ENCODE measurements at places on chromosomes 6 and 20.

DNA sequence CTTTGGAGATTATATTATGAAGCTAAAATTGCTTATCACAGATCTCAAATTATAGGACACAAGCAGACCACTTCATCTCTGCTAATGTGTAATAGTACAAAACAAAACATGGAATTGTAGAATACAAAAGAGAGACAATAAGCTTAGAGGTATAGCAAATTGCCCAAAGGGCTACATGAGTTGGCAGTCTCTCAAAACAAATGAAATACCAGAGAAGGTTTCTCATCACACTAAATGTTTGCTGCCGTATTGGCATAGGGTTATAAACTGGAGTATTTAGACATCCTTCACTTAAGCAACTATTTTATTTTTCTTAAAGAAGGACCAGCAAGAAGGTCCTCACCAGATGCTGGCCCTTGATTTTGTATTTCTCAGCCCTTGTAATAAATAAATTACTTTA is 5.9 kb upstream of the EYA4 start:
- no peak for DNase-seq

DNA sequence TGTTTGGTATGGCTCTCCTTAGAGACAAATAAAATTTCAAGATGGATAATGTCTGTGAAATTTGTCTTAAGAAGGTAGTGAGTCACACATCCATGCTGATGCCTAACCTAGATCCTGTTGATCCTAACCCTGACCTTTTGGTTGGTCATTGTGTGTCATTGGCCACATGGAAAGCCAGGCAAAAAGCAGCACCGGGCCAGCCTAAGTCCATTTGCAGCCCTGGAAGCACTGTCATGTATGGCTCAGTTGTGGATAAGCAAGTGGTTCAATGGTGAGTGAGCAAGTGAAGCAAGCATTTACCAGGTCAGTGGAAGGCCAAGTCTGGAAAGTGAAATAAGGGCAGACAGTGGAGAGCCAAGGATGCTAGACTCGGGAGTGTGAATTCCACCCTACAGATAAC is 12.1 kb upstream of the XRN2 start:
- DNase-seq, result no peak

- no peak for DNase-seq
Observed at GRCh38 chr6:45661661-45662060, 283.9 kb upstream of the SUPT3H start.

DNA sequence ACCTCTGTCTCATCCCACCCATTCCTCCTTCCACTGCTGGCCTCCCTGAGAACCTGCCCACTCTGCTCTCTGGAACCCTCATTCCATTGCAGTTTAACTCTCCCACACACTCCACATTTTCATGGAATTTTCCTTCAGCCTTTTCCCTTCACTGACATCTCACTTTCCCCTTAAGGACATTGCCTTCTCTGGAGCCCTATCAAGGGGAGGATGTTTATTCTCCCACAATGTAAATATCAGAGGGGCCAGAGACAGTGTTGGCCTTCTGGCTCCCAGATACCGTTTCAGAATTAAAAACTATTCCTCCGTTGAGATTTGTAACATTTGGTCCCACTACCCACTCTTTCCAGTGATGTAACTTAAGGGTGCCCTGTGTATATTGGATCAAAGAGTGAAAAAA is 199.5 kb upstream of the KCNK16 start:
- no peak for DNase-seq

- DNase-seq, result no peak
Observed at GRCh38 chr6:37230104-37230503, 27.5 kb upstream of the TBC1D22B start.

- DNase-seq, result no peak
Observed at GRCh38 chr6:18302561-18303439, 38.5 kb upstream of the DEK start.

GRCh38 chr6:73177221-73177944 is 47.9 kb downstream of the KHDC1L start:
- no peak for DNase-seq

- DNase-seq, result no peak
Observed at GRCh38 chr20:38528167-38528566, 52.8 kb upstream of the ADIG start.

GRCh38 chr20:47454298-47455132 is 47.2 kb upstream of the NCOA3 start:
- DNase-seq, result no peak

DNA sequence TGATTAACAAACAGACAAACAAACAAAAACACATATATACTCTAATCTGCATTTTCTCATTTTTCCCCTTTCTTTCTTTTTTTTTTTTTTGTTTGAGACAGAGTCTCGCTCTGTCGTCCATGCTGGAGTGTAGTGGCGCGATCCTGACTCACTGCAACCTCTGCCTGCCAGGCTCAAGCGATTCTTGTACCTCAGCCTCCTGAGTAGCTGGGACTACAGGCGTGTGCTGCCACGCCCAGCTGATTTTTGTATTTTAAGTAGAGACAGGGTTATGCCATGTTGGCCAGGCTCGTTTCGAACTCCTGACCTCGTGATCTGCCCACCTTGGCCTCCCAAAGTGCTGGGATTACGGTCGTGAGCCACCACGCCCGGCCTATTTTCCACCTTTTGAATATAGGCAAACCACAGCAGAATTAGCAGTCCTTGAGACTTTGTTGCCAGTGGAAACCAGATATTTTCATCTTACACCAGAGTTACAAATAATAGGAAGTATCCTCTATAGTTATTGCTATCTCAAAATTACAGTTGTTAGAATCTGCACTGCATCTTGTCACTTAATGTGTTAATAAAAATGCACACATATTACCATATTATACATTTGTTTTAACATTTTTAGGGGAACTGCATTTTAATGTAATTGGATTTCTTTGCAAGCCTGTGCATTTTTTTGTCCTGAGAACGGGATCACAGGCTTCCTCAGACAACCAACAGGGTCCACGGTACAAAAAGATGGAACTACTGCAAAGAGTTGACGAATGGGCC is 208.2 kb upstream of the ZNF217 start:
- DNase-seq, result no peak

DNA sequence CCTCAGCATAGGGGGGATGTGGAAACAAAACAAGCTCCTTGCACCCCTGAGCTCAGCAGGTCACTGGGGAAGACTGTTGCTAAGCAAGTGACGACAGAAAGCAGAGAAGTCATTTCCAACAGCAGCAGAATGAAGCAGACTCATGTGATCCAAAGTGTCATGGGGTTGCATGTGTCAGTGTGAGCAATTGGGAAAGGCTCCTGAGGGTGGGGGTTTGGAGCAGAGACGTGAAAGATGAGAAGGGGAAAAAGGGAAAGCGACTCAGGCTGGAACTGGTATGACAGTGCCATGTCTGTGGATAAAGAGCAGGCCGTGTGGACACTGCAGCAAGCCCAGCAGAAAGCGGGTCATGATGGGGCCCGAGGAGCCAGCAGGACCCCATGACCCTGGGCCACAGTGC is 363.9 kb downstream of the PREX1 start:
- no peak for DNase-seq

GRCh38 chr20:41776421-41776820 is 158.2 kb upstream of the CHD6 start:
- no peak for DNase-seq

DNA sequence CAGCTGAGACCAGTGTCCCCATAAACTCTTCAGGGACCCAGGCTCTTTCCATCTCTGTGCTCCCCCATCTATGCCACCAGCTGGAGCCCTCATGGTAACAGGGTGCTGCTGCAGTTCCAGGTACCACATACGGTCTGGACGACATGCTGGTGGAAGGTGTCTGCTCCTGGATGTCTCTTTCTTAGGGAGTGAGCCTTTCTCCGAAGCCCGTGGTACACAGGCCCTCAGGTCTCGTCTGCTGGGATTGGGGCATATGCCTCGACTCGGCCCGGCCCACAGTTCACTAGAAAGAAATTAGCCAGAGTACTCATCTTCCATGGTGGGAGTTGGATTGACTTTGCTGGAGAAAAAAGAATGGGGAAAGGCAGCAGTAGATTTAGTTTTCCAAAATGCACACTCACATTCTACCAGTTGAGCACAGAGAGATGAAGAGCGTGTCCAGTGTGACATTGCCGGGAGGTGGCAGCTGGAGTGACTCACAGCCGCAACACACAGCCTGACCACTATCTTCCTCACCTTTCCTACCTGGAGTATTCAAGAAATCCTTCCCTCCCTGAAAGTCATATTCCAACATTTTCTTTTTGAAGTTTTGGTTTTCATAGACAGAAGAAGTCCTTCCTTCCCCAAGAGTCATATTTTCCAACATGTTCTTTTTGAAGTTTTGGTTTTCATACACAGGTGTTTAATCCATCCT is 18.6 kb upstream of the SPO11 start:
- no peak for DNase-seq

- no peak for DNase-seq
Observed at GRCh38 chr6:113564371-113565171, 292.6 kb upstream of the MARCKS start.

- DNase-seq, result no peak
Observed at GRCh38 chr6:21836772-21837425, 243.3 kb downstream of the SOX4 start.

DNA sequence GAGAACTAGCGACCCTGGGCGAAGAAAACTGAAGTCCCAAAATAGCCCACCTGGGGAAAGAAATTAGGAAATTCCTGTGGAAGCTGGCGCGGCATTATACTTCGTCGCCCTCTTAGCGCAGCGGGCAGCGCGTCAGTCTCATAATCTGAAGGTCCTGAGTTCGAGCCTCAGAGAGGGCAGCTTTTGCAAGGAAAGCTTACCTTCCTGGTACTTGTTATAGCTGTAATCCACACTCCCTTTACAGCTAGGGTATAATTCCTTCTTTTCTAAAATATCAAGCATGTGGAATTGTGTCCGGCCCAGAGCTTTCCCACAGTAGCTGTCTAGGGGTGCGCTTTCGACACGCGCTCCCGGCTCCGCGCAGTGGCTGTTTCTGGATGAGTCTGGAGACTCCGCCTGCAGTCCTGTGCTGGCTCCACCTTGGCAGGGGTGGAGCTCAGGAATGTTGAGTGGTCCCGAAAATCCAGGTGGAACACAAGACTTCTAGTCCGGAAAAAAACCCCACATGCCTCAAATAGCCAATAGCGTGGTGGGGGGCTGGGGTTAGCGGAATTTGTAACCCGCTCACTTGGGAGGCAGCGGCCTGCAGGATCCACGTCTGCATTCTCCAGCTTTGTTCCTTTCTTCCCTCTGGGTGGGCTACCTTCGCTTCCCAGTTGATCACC is 83.7 kb upstream of the ZNF322 start:
- no peak for DNase-seq

GRCh38 chr6:72533606-72534005 is 88.3 kb upstream of the KCNQ5 start:
- DNase-seq, result no peak

Data from stimulated activated CD4-positive, alpha-beta T cell treated with anti-CD3 and anti-CD28 coated beads, TNF-alpha, amount 100 ng/mL, for 24 hours (primary cell).